Omental fat pad (tissue), 4 donors: ENCODE measurements at places on chromosomes 3 and 15.

DNA sequence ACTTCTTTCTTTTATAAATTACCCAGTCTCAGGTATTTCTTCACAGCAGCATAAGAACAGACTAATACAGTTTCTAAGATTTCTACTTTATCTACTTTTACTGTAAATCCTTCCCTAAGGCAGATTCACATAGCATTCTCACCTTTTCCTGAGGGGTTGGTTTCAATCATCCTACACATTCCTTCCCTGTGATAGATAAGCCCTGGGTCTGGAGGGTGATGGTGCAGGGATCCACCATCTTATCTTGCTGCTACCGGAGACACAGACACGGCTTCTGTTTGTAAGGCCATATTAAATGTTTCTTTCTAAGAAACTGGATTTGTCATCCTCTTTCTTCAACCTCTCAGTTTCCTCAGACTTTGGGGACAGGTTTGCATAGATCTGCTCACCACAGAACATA, 6.1 kb downstream of the IQCF5 start:
- no peak for DNase-seq

- DNase-seq = no peak
These were observed 6.0 kb downstream of the B3GNT5 start for GRCh38 chr3:183259087-183259486.

DNA sequence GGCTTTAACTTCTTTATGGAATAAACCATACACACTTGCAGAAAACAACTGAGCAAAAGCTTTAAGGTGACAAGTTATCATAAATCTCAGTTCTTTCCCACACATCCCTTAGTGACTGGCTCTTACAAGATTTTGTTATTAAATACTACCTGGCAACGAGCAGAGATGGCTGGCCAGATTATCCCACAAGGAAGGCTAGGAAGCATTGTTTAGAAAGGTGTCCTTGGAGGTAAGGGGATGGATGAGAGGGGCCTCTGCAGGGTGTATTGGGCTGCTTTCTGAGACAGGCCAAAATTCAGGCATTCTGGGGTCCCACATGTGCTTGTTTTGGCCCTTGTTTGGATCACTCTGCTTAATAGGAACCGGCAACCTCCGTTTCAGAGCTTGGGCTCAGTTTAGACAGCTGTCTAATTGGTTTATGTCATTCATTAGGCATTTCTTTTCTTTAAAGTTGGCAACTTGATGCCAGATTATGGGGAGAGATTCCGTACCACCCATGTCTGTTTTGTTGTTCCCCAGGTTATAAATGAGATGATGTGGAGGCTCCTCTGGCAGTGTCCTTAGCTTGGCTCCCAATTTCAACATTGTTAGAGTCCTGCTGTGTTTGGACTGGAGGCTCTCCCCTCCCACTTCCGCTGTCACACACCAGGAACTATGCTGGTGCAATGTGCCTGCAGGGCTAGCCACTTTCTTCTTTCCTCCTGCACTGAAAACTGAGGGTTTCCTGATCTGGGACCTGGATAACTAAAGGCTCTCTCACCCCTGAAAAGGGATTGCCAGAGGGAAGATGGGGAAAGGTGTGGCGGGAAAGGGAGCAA, 121.1 kb downstream of the TPRG1 start:
- DNase-seq = no peak

DNA sequence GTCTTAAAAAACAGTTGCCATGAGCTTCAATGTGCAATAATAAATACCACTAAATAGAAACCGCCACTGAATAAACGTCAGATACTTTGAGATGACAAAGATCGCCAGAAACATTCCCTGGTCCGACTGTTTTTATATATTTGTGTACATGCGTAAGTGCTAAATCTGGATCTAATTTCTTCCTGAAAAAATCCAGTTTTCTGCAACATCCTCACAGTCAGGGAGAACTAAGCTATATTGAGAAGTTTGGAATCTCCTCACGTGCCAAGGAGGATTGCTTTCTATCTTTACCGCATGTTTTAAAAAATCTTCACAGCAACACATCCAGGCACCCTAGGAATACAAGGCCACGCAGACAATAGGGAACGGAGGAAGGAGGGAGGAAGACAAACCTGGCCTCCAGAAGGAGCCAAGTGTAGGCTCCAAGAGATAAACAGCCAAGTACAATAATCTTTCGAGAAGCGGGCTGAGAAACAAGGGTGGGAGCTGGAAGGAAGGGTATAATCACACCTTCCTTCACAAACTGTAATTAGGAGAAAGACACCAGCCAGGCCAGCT, 5.7 kb downstream of the VGLL4 start:
- no peak for DNase-seq

- DNase-seq = no peak
These were observed 159.5 kb downstream of the RPLP1 start for GRCh38 chr15:69612112-69612511.

GRCh38 chr3:74139648-74140047, 474.8 kb downstream of the CNTN3 start:
- no peak for DNase-seq

- DNase-seq = no peak
These were observed 575 bp downstream of the LEO1 start for GRCh38 chr15:51971032-51971374.

DNA sequence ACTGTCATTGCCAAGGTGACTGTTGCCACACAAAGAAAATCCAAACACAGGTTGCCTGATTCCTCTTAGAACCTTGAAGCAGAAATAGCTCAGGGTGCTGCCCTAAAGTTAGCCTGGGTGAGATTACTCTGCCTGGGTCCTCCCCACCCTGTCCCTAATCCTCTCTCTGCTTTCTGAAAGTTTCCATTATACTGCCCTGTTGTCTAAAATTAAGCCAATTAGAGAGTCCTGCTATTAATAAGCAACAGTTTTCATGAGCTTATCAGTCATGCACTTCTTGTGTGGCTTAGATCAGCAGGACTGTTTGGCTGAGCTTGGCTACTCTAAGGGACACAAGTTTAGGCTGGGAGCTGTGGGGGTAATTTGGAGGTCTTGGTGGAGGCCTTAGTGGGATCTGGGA, 334.7 kb upstream of the LRRFIP2 start:
- DNase-seq = no peak

DNA sequence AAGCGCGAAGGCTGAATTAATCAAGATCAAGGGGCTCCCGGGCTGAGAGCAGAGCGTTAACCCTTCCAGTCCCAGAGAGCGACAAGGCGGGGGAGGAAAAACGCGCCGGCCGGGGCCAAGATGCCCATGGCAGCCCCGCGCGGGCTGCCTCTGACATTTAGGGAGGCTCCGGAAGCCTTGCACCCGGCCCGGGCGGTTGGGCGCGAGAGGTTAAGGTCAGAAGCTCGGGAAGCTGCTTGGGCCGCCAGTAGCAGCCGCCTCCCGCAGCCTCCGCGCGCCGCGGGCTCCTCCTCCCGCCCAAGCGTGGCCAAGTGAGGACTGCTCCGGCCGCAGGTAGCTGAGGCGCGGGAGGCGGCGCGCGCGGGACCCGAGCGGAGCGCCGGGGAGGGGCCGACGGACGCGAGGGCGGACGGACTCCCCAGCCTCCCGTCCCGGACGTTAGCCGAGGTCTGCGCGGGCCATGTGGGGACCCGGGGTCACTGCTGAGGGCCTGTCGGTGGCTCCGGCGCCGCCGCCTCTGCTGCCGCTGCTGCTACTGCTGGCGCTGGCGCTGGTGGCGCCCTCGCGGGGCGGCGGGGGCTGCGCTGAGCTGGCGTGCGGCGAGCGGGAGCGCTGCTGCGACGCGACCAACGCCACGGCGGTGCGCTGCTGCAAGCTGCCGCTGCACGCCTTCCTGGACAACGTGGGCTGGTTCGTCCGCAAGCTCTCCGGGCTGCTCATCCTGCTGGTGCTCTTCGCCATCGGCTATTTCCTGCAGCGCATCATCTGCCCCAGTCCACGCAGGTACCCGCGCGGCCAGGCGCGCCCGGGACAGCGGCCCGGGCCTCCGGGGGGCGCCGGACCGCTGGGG, at the start of gene C3orf80:
Gene C3orf80, plus strand, starts transcription at position 247 of the 850 bp plus-strand sequence. Its CDS starts 214 bp downstream, at position 461.
- DNase-seq = no peak

GRCh38 chr15:78195735-78196201, 38.6 kb downstream of the ACSBG1 start:
- no peak for DNase-seq

- DNase-seq = no peak
These were observed 2.7 kb upstream of the COX17 start for GRCh38 chr3:119679874-119680273.

DNA sequence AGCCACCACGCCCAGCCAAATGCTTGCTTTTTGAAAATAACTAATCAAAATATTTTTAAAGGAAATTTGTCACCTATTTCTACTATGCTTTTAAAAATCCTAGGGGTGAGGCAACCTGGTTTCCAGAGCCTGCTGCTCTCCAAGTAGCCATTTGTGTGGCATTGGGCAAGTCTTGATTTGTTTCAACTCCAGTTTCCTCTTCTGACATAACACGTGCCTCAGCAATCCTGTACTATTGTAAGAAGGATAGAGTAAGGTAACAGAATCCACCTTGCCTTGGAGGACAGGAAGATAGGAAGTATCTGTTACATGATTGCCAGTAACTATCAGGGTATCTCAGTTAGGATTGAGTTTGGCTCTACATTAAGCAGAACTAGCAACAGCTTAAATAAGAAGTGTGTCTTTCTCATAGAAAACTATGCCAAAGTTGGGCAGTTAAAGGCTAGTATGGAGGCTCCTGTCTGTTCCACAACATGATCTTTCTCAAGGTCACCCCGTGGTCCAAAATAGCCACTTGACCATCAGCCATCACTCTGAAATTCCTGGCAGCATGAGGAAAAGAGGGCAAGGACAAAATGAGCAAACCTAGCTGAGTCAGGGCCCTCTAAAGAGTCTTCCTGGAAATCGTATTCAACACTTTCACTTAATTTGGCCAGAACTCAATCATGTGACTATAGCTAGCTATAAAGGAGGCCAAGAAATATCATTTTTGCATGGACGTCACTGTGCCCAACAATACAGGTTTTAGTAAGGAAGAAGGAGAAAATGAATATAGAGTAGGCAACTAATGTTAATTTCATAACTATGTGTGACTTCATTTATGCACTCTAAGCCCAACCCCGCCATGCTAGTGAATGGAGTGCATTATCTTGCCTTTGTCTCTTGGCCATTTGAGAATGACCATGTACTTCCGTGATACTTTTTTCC, 66.1 kb downstream of the HMG20A start:
- no peak for DNase-seq

- DNase-seq = no peak
These were observed 470.4 kb upstream of the ROBO1 start for GRCh38 chr3:80238152-80238551.

DNA sequence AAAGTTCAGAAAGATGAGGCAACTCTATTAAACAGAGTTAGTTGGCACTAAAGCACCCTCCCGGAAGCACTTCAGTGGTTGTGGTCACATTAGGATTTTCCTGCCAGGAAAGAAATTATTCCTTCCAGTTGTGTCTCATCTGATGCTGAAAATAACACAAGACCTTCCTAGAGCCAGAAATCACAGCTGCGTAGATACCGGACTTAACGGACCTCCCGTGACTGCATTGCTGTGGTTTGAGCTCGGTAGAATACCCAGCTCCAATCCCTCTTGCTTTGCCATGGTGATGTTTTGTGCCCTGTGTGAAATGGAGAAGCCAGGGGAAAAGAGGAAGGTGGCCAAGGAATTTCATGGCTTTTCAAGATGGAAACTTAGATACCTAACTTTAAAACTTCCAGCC, 215.0 kb upstream of the IGF1R start:
- DNase-seq = no peak
